Fibroblast of lung (primary cell): ENCODE measurements at places on chromosomes 2 and 18. TPM values are rescaled to one million over a fixed set of nuclear protein-coding genes. Genes with fewer than 3 reads are reported as not detected.

The SP110 gene
- 7.2 and 9.2 TPM in 2 replicates for total RNA-seq

The TWIST2 gene
- 36.0 and 118 TPM in 2 replicates for total RNA-seq

The HOXD13 gene
- total RNA-seq, result not detected in 2 replicates

The ANKRD44 gene
- 4.9 and 7.6 TPM in 2 replicates for total RNA-seq

The ALK gene
- total RNA-seq, result under 0.01 TPM in 2 replicates

- no peak overlapping the region for H3K4me3 ChIP-seq
- H3K36me3 ChIP-seq, result no peaks in the 10 kb centered on the region
- H3K4me1 ChIP-seq, result no peaks in the 10 kb centered on the region
Measured at GRCh38 chr2:18749912-18750526, 160.7 kb upstream of the NT5C1B start.

DNA sequence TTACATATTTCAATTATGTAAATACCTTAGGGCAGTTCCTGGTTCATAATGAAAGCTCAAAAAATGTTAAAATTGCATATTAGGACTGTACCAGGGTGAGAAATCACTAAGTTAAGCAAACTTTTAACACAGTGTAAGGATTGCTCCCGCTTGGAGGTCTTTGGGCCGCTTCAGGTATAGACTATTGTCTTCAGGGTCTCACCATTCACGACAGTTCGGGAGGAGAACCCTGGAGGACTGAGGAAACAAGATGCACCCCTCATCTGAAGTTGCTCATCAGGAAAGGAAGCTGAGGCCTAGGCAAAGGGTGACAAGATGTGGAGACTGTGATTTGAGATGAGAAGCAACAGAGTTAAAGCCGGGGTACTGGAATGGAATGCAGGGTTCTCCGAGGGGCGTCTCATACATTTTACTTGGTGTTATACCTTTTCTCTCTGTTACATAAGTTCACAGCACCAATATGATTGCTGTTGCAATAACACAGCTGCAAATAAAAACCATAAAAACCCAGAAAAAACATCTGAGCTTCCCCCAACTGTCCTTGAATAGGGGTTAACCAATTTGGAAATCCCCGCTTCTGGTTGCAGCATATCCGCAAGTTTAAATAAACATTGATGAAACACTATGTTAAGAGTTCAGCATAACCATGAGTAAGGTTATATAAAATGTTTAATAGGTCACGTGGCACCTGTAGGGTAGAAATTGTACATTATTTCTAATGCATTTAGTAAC, 40.1 kb downstream of the FBXO48 start:
- DNase-seq, result peak; percentile 81
- H3K4me1 ChIP-seq, result no peaks in the 10 kb centered on the region
- no peaks in the 10 kb centered on the region for H3K36me3 ChIP-seq
- H3K27me3 ChIP-seq, result peaks cover 2% of the 10 kb centered on the region
- H3K27ac ChIP-seq, result no peak overlapping the region

DNA sequence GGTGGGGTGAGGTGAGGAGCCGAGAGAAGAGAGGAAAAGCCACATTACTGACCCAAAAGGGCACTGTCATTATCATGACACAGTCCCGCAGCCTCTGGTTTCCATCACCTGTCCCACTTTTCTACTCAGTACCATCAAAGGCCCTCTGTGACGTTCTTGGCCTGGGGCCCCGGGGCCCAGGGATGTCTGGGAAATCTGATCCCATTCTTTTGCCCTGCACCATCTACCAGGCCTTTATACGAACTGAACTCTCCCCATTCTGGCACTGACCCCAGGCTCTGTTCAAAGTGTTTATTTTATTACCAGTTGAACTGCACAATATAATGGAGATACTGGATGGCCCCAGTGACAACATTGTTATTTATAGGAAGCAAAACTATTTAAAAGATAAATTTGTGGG, 89.1 kb downstream of the COL6A3 start:
- H3K27me3 ChIP-seq, result no peaks in the 10 kb centered on the region
- peak overlapping the region; percentile 70 for H3K27ac ChIP-seq
- H3K36me3 ChIP-seq, result peaks cover 32% of the 10 kb centered on the region
- no peak overlapping the region for H3K4me3 ChIP-seq
- peaks cover 36% of the 10 kb centered on the region for H3K4me1 ChIP-seq

DNA sequence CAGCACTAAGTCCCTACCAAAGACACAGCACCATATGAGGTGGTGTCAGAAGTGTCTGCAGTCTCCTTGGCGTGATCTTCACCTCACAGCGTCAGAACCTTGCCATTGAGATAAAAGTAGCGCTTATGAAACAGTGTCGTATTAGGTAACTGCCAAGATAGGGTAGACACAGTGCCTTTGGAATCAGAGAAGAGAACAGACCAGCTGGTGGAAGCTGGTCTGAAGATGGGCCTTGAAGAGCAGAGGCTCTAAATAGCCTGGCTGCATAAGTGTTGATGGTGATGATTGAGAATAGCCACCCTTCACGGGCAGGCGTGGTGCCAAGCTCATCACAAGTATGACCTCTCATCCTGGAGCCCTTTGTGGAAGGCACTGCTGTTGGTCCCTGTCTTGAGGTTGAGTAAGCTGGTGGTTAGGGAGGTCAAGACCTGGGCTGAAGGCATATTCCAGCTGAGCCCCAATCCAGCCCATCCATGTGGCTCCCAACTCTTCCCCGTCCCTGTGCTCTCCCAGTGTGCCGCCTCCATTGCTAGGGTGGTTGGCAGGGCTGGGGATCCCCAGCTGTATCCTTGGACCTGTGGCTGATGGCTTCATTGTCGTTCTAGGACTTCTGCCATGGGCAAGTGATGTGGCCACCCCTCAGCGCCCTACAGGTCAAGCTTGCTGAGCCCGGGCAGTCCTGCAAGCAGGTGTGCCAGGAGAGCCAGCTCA, 187.4 kb downstream of the MGAT5 start:
- DNase-seq, result no peak
- H3K4me3 ChIP-seq, result no peak overlapping the region
- H3K36me3 ChIP-seq, result peaks cover 4% of the 10 kb centered on the region
- H3K4me1 ChIP-seq, result peaks cover 7% of the 10 kb centered on the region
- no peak overlapping the region for H3K27ac ChIP-seq

- peaks cover 7% of the 10 kb centered on the region for H3K27me3 ChIP-seq
- H3K27ac ChIP-seq, result no peak overlapping the region
- no peak for DNase-seq
- no peaks in the 10 kb centered on the region for H3K36me3 ChIP-seq
Measured at GRCh38 chr18:24490539-24490938, 30.1 kb downstream of the HRH4 start.

GRCh38 chr18:79393635-79394533, 1.8 kb upstream of the NFATC1 start:
- no peaks in the 10 kb centered on the region for H3K36me3 ChIP-seq
- H3K4me1 ChIP-seq, result peaks cover 3% of the 10 kb centered on the region
- DNase-seq, result peak; percentile 81
- peaks cover 5% of the 10 kb centered on the region for H3K27me3 ChIP-seq
- H3K27ac ChIP-seq, result peak overlapping the region; percentile 66
- H3K4me3 ChIP-seq, result peak overlapping the region; percentile 33

- no peak for DNase-seq
- no peak overlapping the region for H3K27ac ChIP-seq
- H3K36me3 ChIP-seq, result no peaks in the 10 kb centered on the region
- no peaks in the 10 kb centered on the region for H3K27me3 ChIP-seq
Measured at GRCh38 chr2:241777170-241777685, 606 bp downstream of the GAL3ST2 start.

GRCh38 chr2:212667751-212668316, 129.2 kb upstream of the ERBB4 start:
- H3K27ac ChIP-seq, result no peak overlapping the region
- no peak for DNase-seq
- no peaks in the 10 kb centered on the region for H3K27me3 ChIP-seq
- H3K4me1 ChIP-seq, result no peaks in the 10 kb centered on the region
- H3K4me3 ChIP-seq, result no peak overlapping the region

DNA sequence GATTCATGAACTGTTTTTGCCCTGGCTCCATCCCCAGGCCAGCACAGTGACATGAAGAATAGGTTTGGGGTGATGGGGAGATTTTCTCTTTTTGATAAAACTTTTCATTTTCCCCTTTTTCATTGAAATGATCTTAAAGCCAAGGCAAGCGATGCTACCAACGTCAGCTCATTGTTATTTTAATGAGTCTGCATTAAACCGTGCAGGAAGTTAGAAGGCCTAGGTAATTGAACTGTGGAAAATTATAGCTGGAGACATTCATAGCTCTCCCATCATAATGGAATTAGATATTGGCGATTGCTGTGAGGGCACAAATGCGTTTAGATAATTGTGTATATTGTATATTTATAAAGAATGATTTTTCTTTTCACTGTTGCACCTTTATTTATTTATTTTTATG, 33.2 kb downstream of the SMARCAL1 start:
- H3K27ac ChIP-seq, result no peak overlapping the region
- H3K27me3 ChIP-seq, result no peaks in the 10 kb centered on the region
- DNase-seq, result peak; percentile 55
- H3K36me3 ChIP-seq, result peaks cover 11% of the 10 kb centered on the region
- no peak overlapping the region for H3K4me3 ChIP-seq

GRCh38 chr2:9799011-9799596, 44.2 kb upstream of the TAF1B start:
- no peak overlapping the region for H3K4me3 ChIP-seq
- no peaks in the 10 kb centered on the region for H3K36me3 ChIP-seq
- no peak overlapping the region for H3K27ac ChIP-seq
- H3K4me1 ChIP-seq, result peaks cover 22% of the 10 kb centered on the region
- no peak for DNase-seq

GRCh38 chr2:2913601-2914120, 464.0 kb downstream of the EIPR1 start:
- H3K27me3 ChIP-seq, result no peaks in the 10 kb centered on the region
- no peak overlapping the region for H3K27ac ChIP-seq
- no peaks in the 10 kb centered on the region for H3K4me1 ChIP-seq
- H3K4me3 ChIP-seq, result no peak overlapping the region
- H3K36me3 ChIP-seq, result no peaks in the 10 kb centered on the region
- no peak for DNase-seq

- H3K27me3 ChIP-seq, result no peaks in the 10 kb centered on the region
- H3K4me3 ChIP-seq, result no peak overlapping the region
- H3K27ac ChIP-seq, result no peak overlapping the region
Measured at GRCh38 chr2:69902213-69902922, 8.6 kb downstream of the SNRNP27 start.

GRCh38 chr18:8750954-8751415, 45.6 kb downstream of the MTCL1 start:
- peaks cover 29% of the 10 kb centered on the region for H3K4me1 ChIP-seq
- H3K27ac ChIP-seq, result peak overlapping the region; percentile 78
- no peak overlapping the region for H3K4me3 ChIP-seq
- no peaks in the 10 kb centered on the region for H3K27me3 ChIP-seq
- DNase-seq, result peak; percentile 96

GRCh38 chr2:205245652-205246051, 436.6 kb upstream of the NRP2 start:
- DNase-seq, result peak; percentile 86
- no peaks in the 10 kb centered on the region for H3K4me1 ChIP-seq
- no peaks in the 10 kb centered on the region for H3K36me3 ChIP-seq
- H3K27me3 ChIP-seq, result no peaks in the 10 kb centered on the region

- no peaks in the 10 kb centered on the region for H3K36me3 ChIP-seq
- H3K27ac ChIP-seq, result no peak overlapping the region
- DNase-seq, result no peak
- H3K4me3 ChIP-seq, result no peak overlapping the region
Measured at GRCh38 chr18:35522130-35522959, 24.6 kb upstream of the INO80C start.

GRCh38 chr2:36214691-36215090, 140.9 kb upstream of the CRIM1 start:
- no peak overlapping the region for H3K4me3 ChIP-seq
- H3K4me1 ChIP-seq, result no peaks in the 10 kb centered on the region
- no peak for DNase-seq
- no peak overlapping the region for H3K27ac ChIP-seq
- no peaks in the 10 kb centered on the region for H3K36me3 ChIP-seq

DNA sequence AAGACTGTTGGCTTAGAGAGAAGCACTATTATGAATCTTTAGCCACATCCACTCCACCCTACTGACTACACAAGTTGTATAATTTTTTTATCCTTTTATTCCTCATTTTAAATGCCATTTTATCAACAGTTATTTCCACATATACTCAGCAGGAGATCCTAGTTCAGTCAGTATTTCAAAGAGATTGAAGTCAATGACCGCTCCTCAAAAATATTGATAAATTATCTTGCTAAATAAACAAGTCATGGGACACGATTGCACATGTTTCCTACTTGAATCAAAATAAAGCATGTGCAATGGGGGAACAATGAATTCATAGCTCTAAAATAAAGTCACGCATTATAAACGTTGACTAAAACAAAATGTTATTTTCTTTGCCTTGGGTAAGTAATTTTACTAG, 496.5 kb downstream of the LRRTM4 start:
- H3K27me3 ChIP-seq, result no peaks in the 10 kb centered on the region
- H3K4me3 ChIP-seq, result no peak overlapping the region
- no peaks in the 10 kb centered on the region for H3K36me3 ChIP-seq
- H3K27ac ChIP-seq, result no peak overlapping the region

GRCh38 chr2:226564667-226565066, 235.0 kb downstream of the IRS1 start:
- no peak for DNase-seq
- no peaks in the 10 kb centered on the region for H3K4me1 ChIP-seq
- no peak overlapping the region for H3K27ac ChIP-seq
- no peak overlapping the region for H3K4me3 ChIP-seq
